HCT116 (cell line): ENCODE measurements at places on chromosomes 1 and 21. TPM values are rescaled to one million over a fixed set of nuclear protein-coding genes. Genes with fewer than 3 reads are reported as not detected.

- H3K4me3 ChIP-seq = no peak overlapping the region
- no peak for DNase-seq
- no peaks in the 10 kb centered on the region for H3K36me3 ChIP-seq
- no peaks in the 10 kb centered on the region for H3K4me1 ChIP-seq
- H3K27me3 ChIP-seq = no peaks in the 10 kb centered on the region
- H3K27ac ChIP-seq = no peak overlapping the region
Observed at GRCh38 chr1:3333903-3334302, 120.6 kb upstream of the ARHGEF16 start.

GRCh38 chr1:1956101-1956500 is 37.0 kb upstream of the TMEM52 start:
- H3K4me3 ChIP-seq = no peak overlapping the region
- no peak for DNase-seq
- peaks cover 3% of the 10 kb centered on the region; the same call in 1 of the 2 replicates for H3K4me1 ChIP-seq
- H3K27me3 ChIP-seq = no peaks in the 10 kb centered on the region
- H3K36me3 ChIP-seq = no peaks in the 10 kb centered on the region

GRCh38 chr21:42721341-42721824 is 68.0 kb downstream of the PDE9A start:
- no peak for DNase-seq
- no peak overlapping the region for H3K4me3 ChIP-seq
- no peaks in the 10 kb centered on the region for H3K36me3 ChIP-seq
- peaks cover 85% of the 10 kb centered on the region for H3K4me1 ChIP-seq
- H3K27ac ChIP-seq = no peak overlapping the region

DNA sequence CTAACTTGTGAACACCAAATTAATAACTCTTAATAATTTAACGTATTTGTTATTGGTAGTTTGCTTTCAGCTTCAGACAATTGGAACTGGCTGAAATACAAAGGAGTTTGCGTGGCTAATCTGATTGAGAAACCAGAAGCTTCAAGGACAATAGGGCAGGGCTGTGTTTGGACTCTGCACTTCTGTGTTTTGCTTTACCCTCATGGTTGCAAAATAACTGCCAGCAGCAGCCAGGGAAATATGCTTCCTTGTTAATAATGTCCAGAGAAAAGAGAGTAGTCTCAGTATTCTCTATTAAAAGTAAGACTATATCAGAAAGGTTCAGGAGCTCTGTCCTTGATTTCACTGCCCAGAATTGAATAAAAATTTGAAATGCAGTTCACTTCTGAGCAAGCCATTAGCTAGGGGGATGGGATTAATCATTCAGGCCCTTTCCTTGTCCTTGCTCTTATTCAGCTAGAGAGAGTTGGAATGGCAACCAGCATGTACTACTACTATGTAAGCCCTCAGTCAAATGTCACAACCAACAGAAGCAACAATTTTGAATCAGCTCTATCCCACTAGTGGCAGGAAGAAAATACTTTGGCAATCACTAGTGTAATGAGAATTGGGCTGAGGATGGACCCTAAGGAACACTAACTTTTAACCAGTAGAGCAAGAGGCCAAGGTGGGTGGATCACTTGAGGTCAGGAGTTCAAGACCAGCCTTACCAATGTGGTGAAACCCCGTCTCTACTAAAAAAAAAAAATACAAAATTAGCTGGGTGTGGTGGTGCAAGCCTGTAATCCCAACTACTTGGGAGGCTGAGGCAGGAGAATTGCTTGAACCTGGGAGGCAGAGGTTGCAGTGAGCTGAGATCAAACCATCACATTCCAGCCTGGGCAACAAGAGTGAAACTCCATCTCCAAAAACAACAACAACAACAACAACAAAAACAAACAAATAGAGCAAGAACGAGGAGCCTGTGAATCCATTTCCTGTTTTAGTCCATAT is 76.8 kb downstream of the POU2F1 start:
- H3K4me3 ChIP-seq = no peak overlapping the region
- DNase-seq = no peak
- no peak overlapping the region for H3K27ac ChIP-seq
- no peaks in the 10 kb centered on the region for H3K27me3 ChIP-seq
- H3K4me1 ChIP-seq = no peaks in the 10 kb centered on the region

GRCh38 chr1:244150665-244151064 is 99.6 kb downstream of the ZBTB18 start:
- H3K27ac ChIP-seq = no peak overlapping the region
- no peak for DNase-seq
- no peaks in the 10 kb centered on the region for H3K36me3 ChIP-seq
- H3K27me3 ChIP-seq = peaks cover 17% of the 10 kb centered on the region

DNA sequence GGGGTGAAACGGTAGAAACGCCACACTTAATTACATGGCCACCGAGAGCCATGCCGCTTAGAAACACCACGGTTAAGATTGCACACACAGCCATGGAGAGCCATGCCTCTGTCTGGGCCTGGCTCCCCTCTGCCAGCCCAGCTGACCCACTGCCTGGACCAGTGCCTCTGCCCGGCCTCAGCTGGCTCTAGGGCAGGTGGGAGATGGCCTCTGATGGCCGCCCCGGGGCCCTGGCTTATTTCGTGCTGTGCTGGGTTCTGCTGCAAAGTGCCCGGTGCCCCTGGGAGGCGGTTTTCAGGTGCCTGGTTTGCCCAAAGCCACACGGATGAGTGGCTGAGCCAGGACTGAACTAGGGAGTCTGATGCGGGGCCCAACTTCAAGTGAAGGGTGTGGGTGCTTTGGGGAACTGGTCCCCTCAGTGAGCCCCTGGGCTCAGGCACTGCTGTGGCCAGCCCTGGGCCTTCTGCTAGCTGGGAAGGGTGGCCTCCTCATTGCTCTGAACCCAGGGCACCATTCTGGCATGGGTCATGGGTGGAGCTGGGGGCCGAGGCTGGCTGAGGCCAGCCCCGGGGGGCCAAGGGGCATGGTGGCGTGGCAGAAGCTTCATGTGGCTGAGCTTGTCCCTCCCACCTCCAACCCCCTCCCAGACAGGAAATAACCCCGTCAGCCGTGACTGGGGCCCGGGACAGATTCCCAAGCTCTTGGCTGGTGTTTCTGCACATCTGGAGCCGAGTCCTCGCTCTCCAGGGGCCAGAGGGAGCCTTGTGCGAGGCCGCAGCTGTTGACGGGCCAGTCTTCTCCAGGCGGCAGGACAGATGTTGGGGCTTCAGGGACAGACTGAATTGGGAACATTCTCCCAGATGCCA is 1.9 kb upstream of the GPR153 start:
- no peaks in the 10 kb centered on the region for H3K36me3 ChIP-seq
- no peaks in the 10 kb centered on the region for H3K27me3 ChIP-seq
- H3K4me1 ChIP-seq = peaks cover 11% of the 10 kb centered on the region; the same call in 1 of the 2 replicates
- no peak overlapping the region for H3K27ac ChIP-seq
- H3K4me3 ChIP-seq = no peak overlapping the region
- DNase-seq = no peak

USH2A gene
- not detected for total RNA-seq

DCDC2B gene
- total RNA-seq = 0.27 TPM

SAMD13 gene
- 14.9 TPM for total RNA-seq

ELAPOR1 gene
- 0.57 TPM for total RNA-seq

WDR64 gene
- not detected for total RNA-seq
